ENCODE measurements at places on chromosomes 13 and 19.

GRCh38 chr13:95643936-95644598 lies 439 bp downstream of the DZIP1 start:
- no peak for DNase-seq

- no peak for DNase-seq
Measured at GRCh38 chr19:41711376-41712261, 3.2 kb downstream of the CEACAM5 start.

- no peak for DNase-seq
Measured at GRCh38 chr19:47111682-47112165, 1.9 kb downstream of the ZC3H4 start.

DNA sequence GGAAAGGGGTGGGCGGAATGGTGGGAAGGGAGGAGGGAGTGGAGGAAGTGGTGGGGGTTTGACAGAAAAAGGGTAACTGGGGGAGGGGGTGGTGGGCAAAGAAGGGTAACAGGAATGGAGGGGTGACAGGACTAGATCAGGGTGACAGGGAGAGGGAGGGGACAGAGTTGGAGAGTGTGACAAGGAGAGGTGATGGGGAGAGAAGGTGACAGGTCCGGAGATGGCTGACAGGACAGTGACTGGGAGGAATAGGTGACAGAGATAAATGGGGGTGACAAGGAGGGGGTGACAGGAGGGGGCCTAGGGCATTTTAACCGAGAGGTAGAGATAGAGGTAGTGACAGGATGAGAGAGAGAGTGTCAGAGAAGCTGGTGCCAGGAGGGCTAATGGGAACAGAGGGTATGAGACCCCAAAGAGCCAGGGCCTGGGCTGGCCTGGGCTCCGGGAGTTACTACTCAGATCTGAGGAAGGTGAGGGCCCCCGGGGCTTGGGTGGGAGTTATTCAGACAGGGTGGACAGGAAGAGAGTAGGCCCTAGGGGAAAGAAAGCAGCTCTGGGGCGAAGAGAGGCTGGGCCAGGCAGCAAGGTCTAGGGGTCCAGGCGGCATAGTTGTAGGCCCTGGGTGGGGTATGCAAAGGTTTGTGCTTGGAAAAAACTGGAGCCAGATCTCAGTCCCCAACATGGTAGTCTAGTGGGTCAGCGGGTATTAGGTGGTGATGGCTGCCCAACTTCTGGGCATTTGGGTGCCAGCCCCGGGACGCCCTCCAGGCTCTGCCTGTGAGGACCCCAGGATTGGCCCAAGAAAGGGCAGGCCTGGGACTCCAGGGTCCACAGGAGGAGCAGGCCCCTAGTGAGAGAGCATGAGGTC lies 660 bp downstream of the CIC start:
- DNase-seq = no peak

DNA sequence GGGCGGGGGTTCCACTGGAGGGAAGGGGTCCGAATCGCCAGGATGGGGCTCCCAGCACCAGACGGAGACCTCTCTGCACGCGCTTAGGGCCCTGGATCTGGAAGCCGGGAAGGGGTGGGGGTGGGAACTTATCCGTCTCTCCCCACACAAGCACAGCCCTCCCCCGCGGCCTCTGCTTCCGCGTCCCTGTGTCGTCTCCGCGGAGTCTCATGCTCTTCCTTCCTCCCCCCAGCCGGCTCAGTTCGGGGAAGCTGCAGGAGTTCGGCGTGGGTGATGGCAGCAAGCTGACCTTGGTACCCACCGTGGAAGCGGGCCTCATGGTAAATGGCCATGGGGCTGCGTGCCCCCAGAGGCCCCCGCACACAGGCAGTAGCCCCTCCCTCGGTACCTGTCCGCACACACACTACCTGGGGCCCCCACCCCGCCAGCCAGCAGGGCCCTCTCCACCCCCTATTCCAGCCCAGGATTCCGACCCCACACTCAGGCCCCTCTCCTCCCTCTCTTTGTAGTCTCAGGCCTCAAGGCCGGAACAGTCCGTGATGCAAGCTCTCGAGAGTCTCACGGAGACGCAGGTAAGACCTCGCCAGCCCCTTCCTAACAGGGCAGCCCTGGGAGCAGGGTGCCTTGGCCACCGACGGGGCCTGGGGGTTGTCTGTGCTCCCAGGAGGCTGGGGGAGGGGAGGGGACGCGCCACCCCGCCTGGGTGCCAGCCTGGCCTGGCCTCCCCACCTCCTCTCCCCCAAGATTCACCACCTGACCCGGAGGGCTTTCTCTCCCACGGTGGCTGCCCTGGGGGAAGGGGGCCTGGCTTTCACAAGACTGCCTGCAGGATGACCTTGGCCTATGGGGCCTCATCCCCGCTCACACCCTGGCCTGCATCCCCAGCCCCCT lies 3.2 kb downstream of the MIDN start:
- no peak for DNase-seq

DNA sequence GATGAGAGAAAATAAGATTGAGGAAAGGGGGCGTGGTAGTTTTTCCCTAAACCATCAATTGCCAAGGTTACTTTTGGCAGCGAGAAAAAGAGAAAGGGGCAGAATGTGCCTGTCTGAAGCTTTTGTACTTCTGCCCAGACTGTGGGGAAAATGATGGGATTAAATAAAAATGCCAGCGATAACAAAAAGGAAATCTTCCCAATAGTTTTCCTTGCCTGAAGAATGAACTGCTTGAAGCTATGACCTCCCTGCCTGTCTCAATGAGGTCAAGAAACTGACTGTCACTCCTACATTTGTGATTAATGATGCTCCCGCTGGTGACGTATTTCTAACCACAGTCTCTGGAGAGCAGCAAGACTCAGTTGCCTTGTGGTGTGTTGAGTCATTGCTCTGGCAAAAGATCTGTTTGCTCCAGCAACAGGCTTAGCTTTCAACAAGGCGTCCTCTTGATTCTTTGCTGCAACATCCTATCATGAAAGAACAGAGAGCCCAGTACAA lies 1051.5 kb downstream of the DIAPH3 start:
- no peak for DNase-seq

DNA sequence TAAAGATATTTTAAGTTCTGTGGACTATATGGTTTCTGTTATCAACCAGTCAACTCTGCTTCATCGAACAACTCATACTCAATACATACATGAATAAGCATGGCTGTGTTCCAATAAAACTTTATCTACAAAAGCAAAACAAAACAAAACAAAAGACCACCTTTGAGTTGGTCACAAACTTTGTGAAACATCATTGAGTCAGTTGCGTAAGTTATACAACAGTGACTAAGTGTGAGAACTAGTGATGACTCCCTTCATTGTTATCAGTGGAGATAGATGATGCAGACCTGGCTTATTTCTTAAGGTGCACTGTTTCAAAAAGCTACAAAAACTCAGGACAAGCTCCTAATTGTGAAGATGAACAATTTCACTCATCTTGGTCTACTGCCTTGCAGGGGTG lies 14.5 kb upstream of the KLK4 start:
- DNase-seq = no peak

- DNase-seq = no peak
Measured at GRCh38 chr13:50697746-50698539, 145.5 kb downstream of the DLEU7 start.

GRCh38 chr19:10037809-10038208 lies 24.5 kb downstream of the RDH8 start:
- no peak for DNase-seq

GRCh38 chr19:48405010-48405659 lies 11.7 kb downstream of the GRIN2D start:
- no peak for DNase-seq

GRCh38 chr13:41213316-41213715 lies 18.9 kb upstream of the KBTBD7 start:
- no peak for DNase-seq

DNA sequence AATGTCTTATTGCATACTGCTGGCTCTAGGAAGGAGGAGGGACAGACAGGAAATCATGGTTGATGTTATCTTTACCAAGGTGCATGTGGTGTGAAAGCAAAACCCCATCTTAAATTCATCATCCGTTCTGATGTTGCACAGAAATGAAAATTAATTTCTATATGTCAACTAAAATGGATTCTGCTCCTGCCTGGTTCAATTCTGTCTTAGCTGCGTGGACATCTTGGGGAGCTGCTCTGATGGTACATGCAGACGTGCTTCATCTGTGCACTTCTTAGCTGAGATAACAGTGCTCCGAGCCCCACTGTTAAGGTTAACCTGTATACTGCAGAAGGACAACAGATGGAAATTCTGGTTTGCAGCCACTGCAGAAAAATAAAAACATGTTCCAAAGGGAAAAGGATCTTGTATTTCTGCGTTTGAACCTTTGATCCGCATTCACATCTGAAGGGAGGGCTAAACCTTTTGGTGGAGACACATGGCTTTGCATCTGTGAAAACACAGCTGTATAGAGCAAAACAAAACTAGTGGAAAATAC lies 155.6 kb downstream of the TM9SF2 start:
- DNase-seq = no peak

- peak; percentile 8 for DNase-seq
Measured at GRCh38 chr13:77698201-77699058, 943 bp downstream of the SLAIN1 start.

DNA sequence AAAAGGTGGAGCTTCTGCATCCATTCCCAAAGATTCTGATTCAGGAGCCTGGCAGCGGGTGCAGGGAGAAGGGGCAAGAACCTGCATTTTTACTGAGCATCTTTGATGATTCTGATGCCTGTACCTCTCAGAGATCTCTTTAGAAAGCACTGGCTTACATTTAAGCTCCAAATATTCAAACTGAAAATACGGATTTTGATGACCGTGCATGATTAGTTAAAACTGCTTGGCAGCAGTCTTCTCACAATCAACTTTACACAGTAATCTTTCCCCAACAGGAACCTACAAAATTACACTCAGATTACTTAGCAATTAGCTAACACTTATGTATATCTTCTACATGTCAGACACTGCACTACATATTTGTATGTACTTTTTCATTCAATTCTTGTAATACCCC lies 108.9 kb downstream of the DOCK9 start:
- DNase-seq = no peak

GRCh38 chr19:3573858-3574637 lies 1.3 kb downstream of the HMG20B start:
- DNase-seq = peak; percentile 68

DNA sequence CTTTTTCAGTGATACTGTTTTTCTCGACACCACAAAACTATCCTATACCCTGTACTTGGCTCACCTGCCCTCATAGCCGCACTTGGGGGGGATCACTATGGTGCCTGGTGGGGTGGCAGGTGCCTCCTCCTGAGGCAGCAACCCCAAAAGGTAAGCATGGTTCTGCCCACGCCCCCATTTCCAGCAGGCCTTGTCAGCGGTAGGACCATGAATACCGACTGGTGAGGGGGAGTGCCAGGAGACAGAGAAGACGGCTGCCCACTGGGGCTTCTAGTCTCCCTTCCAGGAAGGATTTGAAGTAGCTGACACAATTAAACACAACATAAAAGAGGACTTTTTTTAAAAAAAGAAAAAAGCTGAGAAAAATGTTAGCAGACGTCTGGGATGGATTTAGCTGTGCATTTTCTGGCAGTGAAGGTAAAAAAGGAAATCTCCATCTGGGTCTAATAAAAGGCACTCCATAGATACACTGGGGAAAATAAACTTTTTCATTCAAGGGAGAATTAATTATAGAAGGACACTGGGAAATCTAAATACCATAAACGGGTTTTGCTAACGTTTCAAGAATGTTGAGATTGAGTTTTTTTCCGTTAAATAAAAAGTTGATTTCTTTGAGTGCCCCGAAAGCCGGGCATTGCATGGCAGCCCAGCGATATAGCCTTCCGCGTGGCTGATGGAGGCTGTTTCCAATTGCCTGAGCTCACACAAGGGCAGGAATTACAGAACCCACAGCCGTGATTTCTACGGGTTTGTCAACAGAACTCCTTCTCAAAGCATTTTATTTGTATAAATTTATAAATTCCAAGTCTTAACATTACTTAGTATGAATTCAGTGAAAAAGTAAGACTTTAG lies 45.1 kb downstream of the ATP11A start:
- DNase-seq = no peak

DNA sequence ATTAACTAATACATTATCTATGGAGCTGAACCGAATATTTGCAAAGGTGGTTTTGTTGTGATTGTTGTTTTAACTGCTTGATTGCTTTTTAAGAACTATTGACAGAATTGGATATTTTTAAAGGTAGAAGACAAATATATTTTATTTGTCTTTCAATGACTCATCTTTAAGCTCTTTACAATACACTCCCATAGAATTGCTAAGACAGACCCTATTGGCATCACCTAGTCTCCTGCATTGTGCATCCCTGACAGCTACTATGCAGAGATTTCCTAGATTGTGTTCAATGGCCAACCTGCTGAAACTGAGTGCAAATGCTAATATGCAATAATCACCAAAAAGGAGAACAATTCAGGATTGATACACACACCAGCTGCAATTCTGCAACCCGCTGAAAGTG lies 19.7 kb upstream of the SCEL start:
- no peak for DNase-seq

GRCh38 chr13:30071969-30072817 lies 221.8 kb upstream of the UBL3 start:
- DNase-seq = no peak

DNA sequence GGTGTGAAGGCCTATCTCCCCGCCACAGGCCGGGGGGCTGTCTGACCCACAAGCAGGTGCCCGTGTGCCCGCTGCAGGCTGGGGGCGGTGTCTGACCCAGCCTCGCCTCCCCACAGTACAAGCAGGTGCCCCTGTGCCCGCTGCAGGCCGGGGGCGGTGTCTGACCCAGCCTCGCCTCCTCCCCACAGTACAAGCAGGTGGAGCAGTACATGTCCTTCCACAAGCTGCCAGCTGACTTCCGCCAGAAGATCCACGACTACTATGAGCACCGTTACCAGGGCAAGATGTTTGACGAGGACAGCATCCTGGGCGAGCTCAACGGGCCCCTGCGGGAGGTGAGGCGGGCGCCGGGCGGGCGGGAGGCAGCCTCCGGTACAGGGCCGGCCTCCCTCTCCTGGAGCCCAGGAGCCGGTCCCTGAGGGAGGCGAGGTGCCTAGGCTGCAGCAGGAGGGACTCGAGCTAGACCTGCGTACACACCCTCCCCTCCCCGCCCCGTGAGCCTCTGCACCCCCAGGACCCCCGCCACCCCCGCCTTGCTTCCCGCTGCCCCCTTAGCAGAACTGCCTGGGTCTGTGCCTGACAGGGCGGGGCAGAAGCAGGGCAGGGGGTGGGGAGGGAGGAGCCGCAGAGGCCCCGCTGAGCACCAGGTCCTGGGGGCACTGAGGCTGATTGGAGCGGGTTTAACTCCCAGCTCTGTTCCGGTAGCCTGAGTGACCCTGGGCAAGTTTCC lies 20.6 kb downstream of the HCN2 start:
- no peak for DNase-seq

DNA sequence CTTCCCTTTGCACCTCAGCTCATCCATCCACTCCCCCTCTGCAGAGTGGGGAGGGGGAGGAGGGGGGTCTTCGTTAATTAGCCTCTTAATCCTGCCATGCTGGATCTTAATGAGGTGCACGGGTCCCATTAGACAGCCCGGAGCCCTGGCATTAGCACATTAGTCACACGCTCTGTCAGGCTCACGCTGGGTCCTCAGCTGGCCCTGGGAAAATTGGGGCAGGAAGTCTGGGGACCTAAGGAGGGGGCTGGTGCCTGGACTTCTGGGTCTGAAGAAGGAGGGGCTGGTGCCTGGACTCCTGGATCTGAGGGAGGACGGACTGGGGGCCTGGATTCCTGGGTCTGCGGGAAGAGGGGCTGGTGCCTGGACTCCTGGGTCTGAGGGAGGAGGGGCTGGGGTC lies 444 bp upstream of the NCCRP1 start:
- DNase-seq = no peak

GRCh38 chr13:110282316-110282841 lies 24.6 kb downstream of the COL4A1 start:
- no peak for DNase-seq

GRCh38 chr13:113598081-113598410 lies 13.5 kb downstream of the TFDP1 start:
- no peak for DNase-seq

Data from stimulated activated CD8-positive, alpha-beta memory T cell treated with anti-CD3 and anti-CD28 coated beads, Interleukin-15, amount 100 ng/mL, for 4 hours (primary cell).